ENCODE measurements at places on chromosomes 7 and 10.

GRCh38 chr10:35208949-35209613, 82.4 kb downstream of the CREM start:
- DNase-seq = no peak

DNA sequence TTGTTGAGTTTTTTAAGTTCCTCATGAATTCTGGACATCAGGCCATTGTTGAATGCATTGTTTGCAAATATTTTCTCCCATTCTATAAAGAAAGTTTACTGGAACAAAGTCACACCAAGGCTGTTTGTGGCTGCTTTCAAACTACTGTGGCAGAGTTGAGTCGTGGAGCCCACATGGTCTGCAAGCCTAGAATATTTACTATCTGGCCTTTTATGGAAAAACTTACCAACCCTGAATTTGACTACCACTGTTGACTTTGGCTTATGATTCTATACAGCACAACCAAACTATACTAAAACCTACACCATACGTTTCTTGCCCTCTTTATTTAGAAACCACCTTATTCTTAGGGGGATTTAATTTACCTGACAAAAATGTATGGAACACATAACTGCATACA, 239.1 kb downstream of the KCNMA1 start:
- peak; percentile 64 for DNase-seq

DNA sequence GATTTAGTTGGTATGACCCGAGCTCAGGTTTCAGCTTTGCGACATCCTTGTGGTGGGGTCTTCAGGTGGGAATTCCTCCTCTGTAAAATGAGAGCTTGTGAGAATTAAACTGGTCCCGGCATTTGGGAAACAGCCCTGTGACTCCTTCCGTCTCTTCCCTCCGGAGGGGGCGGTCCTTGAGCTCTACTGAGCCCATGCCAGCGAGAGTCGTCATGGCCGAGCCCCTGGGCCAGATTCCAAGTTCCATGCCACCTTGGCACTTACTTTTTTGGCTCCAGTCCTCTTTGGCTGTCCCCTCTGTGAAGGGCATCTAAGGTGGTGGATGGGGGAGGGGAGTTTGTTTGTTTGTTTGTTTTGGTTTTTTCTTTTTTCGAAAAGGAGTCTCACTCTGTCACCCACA, 47.6 kb downstream of the GTF2IRD1 start:
- no peak for DNase-seq

DNA sequence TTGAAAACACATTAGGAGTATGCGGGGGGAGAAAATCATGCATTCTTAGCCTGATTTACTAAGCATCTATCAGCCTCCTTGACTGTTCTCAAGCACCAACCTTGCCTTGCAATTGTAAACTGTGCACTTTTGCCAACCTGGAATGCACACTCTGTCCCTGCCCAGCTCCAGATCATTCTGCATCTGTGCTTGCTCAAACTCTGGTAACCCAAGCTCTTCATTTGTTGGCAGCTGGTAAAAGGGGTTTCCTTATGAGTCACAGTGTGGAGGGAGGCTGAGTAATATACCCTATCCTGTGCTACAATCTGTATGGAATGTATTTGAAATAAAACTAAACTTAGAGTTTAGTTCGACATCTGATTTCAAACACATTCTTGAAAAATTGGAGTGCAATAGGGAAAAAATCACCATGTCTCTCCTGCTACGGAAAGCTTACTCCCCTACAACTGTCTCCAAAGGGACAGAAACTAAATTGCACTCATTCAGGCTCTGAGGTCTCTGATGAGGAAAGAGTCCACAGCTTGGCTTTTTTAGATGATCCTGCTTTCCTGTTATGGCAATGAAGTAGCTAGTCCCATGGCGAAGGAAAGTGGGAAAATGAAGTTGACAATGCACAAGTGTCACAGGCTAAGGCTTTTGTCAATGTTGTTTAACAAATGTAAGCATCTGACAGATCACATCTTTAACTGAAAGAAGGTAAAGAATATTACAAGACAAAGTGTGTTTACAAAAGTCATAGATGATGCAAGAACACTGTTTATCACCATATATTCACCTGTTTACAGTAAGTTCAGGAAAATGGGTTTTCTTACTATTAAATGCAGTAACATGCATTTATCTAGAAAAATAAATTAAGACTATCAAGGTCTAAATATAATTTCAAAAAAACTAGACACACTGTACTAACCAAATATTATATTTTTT, 61.9 kb downstream of the TES start:
- DNase-seq = peak; percentile 97

GRCh38 chr7:36862771-36863261, 138.5 kb upstream of the AOAH start:
- DNase-seq = no peak

Data from fibroblast of skin of right biceps (primary cell).